ENCODE measurements at places on chromosomes 6 and 20. TPM values are rescaled to one million over a fixed set of nuclear protein-coding genes. Genes with fewer than 3 reads are reported as not detected.

DNA sequence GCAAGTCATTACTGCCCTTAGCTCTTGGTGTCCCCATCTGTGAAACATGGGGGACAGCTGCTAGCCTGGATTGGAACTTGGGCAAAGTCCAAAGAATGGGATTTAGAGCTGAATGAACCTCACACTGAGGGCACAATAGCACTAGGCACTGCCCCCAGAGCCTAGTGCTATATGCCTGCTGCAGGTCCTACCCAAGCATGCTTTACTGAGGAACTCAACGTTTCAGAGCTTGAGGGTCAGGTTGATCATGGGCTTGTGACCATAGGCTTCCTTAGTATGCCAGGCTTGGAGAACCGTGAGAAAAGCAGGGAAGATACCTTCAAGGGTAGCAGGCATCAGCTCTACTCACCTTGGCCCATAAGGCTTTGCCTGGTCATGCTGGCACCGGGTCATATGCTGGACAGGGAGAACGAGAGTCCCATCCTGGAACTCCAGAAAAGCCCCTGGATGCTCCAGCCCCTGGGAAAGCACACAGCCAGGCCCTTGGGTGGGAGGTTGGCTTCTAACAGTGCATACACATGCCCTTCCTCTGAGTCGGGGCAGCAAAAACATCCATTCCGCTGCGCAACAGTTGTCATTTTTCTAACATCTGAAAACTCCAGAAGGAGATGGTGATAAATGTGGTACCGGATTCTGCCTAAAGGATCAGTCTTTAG is 29.7 kb downstream of the EIF2S2 start:
- no peak for DNase-seq

DNA sequence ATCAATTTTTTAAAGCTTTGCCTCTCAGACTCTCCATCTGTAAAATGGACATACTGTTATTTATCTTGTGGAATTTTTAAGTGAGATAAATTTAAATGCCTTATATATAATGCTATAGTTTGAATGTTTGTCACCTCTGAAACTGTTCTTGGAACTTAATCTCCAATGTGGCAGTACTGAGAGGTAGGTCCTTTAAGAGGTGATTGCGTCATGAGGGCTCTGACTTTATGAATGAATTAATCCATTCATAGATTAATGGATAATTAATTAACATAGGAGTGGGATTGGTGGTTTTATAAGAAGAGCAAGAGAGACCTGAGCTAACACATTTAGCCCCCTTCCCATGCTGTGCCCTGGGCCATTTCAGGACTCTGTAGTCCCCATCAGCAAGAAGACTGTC is 326.3 kb upstream of the TSHZ2 start:
- DNase-seq, result no peak

GRCh38 chr6:33620158-33620855 is 815 bp upstream of the ITPR3 start:
- no peak for DNase-seq

DNA sequence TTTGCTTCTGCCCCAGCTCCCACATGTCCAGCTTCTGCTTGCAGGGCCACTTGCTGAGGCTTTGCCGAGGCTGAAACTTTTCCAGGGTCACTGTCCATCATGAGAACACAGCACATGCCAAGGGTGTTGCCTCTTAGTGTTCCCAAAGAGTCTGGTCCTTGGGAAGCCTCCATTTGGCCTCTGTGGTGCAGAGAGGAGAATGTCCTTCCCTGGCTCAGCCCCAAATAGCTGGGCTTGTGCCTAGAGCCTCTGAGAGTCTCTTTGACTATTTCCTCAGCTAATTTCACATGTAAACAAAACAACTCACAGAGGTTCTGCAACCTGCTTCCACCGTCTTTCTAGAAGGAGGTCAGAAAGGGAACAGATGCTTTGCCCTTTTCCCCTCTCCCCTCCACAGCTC is 40.4 kb upstream of the RAB23 start:
- peak; percentile 72 for DNase-seq

GRCh38 chr20:5191829-5192569 is 65.2 kb downstream of the CDS2 start:
- no peak for DNase-seq

- no peak for DNase-seq
These were observed 81.8 kb downstream of the SGK1 start for GRCh38 chr6:134235937-134236751.

DNA sequence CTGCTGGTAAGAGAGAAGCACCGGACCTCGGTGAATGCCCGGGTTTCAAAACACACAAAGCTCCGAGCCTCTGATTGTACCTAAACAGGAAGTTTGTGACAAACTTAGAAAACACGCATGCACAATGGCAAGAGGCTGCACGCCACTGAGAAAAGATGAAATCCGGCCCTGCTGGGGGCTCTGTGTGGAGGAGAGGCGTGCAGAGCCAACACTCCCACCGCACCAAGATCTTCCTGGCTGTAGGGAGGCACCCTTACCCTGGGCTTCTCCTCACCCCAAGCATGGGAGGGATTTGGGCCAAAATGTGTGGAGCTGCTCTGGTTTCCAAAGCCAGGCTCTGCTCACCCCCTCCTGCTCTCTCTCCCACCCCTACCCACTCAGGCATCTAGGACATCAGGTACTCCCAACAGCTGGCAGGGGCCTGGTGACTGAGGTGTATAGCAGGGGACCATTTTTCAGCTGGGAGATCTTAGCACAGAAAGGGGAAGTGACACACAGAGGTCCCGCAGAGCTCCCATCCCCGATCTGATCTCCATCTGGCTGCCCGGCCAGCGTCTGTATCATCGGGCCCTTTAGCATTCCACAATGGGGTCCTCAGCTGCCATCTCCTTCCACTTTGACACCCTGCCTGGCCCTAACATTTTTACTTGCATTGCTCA is 84.2 kb downstream of the TRERF1 start:
- no peak for DNase-seq

GRCh38 chr6:80217794-80218193 is 111.3 kb downstream of the BCKDHB start:
- DNase-seq, result no peak

DNA sequence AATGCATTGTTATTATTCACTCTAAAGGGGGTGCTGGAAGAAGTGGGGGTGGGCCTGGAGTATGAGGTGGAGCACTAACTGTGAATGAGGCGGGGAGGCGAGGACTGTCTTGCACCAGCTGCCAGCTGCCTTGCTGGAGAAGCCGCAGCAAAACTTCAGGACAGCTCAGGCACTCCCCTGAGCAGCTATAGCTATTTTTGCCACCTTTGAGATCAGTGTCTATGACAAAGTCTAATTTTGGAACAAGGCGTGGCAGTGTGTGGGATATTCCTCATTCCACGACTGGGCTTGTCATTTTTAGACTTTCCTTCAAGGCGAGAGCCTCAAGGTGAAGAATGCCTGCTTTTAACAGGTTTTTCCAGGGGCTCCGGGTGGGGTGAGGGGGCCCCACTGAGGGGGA is 143.8 kb downstream of the DOK5 start:
- no peak for DNase-seq

GRCh38 chr20:35506179-35506578 is 23.3 kb downstream of the C20orf173 start:
- no peak for DNase-seq

GRCh38 chr6:37631295-37631694 is 66.4 kb downstream of the MDGA1 start:
- no peak for DNase-seq

GRCh38 chr6:30350524-30350923 is 5.6 kb downstream of the RPP21 start:
- DNase-seq, result no peak

DNA sequence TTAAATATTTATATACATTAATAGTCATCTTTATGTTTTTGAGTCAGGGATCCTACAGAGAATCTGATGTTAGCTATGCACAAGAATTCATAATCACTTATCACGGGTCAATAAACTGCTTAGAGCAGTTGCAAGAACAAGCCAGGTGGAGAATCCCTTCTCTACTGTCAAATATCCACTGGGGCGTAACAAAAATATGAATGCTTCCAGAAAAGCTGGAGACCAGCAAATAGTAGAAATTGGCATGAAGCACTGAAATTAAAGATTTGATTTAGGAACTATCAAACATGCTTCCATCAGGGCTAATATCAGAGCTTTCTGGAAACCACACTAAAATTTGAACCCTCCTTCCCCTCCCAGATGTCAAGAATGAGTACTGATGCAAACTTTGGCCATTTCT is 37.3 kb downstream of the ADGRG6 start:
- no peak for DNase-seq

DNA sequence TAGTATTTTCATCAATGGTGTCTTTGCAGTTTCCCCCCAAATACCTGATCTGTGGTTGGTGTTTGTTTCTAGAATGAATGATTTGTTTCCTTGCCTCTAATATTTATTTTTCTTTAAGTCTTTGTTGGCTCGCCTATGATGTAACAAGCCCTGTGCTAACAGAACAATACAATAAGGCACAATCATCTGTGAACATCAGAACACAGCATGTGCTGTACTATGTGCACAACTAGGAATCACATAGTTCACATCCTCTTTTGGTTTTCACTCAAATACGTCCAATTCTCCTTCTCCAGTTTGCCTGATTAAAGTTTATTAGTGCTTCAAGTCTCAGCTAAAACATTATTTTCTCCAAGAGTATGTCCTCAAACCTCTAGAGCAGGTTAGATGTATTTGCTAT is 613.1 kb downstream of the EPHA7 start:
- DNase-seq, result no peak

- DNase-seq, result no peak
These were observed 6.3 kb upstream of the HINT3 start for GRCh38 chr6:125950293-125950692.

DNA sequence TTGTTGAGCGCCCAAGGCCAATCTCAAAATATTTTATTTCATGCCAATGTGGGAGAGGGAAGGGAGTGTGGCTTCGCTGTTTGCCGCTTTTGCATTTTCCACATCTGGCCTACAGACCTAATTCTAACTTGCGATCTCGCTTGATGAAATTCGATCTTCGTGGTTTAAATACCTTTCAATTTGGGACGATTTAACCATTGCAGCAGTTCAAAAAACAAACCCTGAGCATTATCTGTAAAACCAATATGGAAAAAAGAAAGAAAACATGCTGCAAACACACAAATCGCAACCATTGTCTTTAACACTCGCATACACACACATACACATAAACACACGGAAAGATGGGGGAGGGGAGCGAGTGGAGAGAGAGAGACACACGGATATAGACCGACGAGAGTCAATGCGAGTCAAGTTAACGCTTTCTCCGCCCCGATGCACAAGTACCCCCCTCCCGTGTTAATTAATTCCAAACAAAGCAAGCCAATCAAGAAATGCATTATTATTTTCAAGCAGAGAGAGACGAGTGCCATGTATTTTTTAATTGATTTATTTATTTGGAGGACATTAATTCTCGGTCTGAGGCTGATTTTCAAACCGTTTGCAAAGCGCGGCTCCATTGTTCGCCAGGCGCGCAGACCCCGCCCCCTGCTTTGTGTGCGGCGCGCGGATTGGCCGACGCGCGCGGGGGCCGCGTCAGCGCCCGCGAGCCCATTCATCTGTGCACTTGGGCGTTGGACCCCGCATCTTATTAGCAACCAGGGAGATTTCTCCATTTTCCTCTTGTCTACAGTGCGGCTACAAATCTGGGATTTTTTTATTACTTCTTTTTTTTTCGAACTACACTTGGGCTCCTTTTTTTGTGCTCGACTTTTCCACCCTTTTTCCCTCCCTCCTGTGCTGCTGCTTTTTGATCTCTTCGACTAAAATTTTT is at the start of gene MARCKS:
MARCKS (plus strand) TSS at position 721 of the 931 bp plus-strand sequence. CDS start 401 bp downstream, outside the sequence.
- peak; percentile 90 for DNase-seq

DNA sequence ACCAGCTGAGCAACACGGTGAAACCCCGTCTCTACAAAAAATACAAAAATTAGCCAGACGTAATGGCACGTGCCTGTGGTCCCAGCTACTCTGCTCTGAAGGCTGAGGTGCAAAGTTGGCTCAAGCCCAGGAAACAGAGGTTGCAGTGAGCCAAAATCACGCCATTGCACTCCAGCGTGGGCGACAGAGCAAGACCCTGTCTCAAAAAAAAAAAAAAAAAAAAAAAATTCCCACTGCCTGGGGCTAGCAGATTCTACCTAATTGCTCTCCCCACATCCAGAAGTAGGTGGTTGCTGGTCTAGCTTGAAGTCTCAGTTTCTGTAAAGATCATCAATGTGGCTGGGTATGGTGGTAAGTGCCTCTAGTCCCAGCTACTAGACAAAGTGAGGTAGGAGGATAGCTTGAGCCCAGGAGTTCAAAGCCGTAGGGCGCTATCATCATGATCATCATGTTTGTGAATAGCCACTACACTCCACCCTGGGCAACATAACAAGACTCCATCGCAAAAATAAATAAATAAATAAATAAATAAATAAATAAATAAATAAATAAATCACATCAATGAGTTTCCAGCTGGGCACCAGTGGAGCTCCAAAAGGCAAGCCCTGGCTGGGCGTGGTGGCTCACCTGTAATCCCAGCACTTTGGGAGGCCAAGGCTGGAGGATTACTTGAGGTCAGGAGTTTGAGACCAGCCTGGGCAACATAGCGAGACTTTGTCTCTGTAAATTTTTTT is 6.3 kb upstream of the AP5S1 start:
- DNase-seq, result no peak

The PHF1 gene
- 107 TPM for total RNA-seq

The TAP1 gene
- 32.8 TPM for total RNA-seq

The DDRGK1 gene
- 68.2 TPM for total RNA-seq

The LY86 gene
- total RNA-seq, result 4.1 TPM

The ACTR5 gene
- total RNA-seq, result 8.5 TPM

The ITPR3 gene
- total RNA-seq, result 88.6 TPM

The CST1 gene
- 2.5 TPM for total RNA-seq

The PSORS1C1 gene
- total RNA-seq, result 0.62 TPM

The PAX1 gene
- total RNA-seq, result 0.27 TPM

The DLL1 gene
- 15.4 TPM for total RNA-seq

The KCNB1 gene
- total RNA-seq, result 4.9 TPM

The BNIP5 gene
- not detected for total RNA-seq

The USP49 gene
- total RNA-seq, result 6.4 TPM

All from sciatic nerve (tissue), 2 donors.